ENCODE measurements at places on chromosomes 11 and 22.

DNA sequence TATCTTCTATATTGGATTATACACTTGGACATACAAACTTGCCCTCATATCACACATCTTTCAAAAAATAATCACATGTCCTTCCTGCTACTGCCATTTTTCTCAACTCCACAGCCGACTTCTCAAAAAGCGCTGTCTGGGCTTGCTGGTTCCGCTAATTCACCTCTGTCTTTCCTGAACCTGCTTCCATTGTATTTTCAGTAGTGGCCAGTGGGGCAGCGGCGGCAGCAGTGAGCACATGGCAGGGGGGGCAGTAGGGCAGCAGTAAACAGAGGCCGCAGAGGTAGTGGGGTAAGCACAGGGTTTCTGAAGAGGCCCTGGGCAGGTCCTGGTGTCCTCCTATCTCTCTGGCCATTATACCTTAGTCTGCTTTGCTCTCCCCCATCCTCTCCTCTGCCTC lies 126.3 kb downstream of the RRAS2 start:
- DNase-seq = no peak

DNA sequence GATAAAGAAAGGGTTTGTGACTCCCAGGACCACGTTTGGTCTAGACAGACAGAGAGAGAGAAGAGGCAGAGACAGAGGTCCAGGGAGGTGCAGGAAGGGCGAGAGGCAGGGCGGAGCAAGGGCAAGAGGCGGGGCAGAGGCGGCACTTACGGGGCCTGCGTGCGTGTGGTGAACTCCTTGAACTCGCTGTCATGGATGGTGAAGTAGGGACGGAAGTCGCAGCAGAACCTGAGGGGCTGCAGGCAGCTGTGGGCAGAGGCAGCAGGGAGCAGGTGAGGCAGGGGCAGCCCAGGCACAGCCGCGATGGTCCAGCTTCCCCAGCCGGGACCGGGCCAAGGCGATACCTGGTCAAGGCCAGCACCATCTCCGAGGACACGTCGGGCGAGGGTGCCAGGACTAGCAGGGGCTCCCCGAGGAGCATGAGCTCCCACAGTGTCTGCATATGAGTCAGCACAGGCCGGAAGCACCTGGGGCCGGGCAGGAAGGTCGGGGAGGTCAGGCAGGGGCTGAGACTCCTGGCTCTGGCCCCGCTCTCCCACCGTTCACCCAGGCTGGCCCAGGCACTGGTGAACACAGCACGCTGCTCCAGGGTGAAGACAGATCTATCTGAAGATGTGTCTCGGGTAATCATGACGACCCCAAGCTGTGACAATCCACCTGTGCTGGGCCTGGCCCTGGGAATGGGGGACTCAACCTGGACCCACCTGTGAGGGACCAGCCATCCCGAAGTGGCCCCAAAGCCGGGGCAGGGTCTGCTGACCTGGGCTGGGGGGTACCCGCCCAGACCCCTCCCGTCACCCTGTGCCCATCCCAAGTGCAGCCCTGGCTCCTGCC lies 7.2 kb upstream of the PLXNB2 start:
- no peak for DNase-seq

DNA sequence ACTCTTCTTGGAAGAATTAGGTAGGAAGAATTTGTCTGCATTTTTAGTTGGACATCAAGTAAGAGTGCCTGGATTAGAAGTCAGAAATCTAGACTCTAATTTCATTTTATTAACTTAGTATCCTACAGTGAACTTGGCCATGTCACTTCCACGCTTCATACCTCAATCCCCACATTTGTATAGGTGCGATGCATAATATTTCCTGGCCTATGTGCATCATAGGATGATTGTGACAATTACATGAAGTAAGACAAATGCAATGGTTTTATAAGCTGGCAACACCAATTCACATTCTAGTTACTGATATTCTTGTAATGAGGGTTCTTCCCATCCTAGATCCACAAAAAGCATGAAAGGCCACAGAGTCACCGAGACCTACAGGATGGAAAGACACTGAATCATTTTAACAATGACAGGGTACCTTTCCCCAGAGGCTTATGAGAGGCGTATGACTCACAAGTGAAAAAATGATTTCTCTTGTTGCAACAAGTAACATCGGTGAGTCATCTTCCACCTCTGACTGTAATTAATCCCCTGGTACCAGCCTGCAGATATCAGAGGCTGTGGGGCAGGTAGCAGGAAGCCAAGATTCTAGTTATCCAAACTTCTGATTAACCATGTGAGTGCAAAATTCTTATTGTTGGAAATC lies 56.0 kb upstream of the OR5AK2 start:
- DNase-seq = peak; percentile 79

DNA sequence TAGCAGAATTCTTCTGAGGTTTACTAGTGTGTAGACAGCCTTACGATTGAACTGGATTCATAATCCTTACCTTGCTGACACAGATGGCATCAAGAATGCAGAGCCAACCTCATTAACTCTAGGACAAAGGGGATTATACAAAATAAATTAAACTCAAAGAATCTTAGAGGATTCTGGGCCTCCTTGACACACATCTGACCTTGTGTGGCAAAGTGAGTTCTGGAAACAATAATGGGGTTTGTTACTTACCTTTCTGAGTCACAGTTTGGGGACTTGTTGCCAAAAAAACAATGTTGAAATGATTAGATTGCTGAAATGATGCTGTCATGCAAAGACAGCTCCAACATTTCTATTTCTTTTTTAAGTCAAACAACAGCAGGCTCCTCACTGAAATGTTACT lies 179.1 kb upstream of the ISX start:
- DNase-seq = peak; percentile 81

- DNase-seq = no peak
Observed at GRCh38 chr11:30285416-30286121, 37.3 kb upstream of the ARL14EP start.

GRCh38 chr11:117072517-117073461 lies 25.4 kb downstream of the SIK3 start:
- DNase-seq = peak; percentile 94

DNA sequence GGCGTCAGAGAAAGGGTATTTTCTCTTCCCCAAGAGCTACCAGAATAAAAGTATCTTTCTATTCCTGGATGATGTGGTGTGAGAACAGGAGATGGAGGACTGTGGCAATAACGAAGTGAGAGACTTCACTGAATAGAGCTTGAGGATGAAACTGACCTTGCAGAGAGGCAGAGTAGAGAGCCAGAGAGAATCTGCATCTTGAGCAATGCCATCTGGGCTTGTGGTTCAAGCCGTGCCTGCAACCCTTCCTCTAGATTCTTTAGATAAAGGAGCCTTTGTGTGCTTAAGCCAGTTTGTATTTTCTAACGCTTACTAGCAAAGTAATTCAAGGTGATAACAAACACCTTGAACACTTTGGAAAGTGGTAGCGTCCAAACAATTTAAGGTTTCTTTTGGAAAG lies 2.2 kb downstream of the ME3 start:
- DNase-seq = peak; percentile 38

GRCh38 chr22:40694411-40694810 lies 15.1 kb downstream of the MCHR1 start:
- DNase-seq = no peak

GRCh38 chr11:65500387-65501185 lies 1.7 kb downstream of the MALAT1 start:
- DNase-seq = peak; percentile 68

- DNase-seq = no peak
Observed at GRCh38 chr11:96338910-96339705, 3.9 kb downstream of the MAML2 start.

GRCh38 chr11:70644343-70645060 lies 246.2 kb downstream of the CTTN start:
- no peak for DNase-seq

GRCh38 chr22:17637490-17638181 lies 921 bp upstream of the BCL2L13 start:
- DNase-seq = no peak

- no peak for DNase-seq
Observed at GRCh38 chr11:36000616-36001190, 56.8 kb downstream of the LDLRAD3 start.

GRCh38 chr11:48020092-48020755 lies 39.9 kb downstream of the PTPRJ start:
- DNase-seq = no peak

- no peak for DNase-seq
Observed at GRCh38 chr11:128917144-128917724, 25.4 kb downstream of the TP53AIP1 start.

GRCh38 chr11:19868871-19869270 lies 156.2 kb downstream of the NAV2 start:
- no peak for DNase-seq

DNA sequence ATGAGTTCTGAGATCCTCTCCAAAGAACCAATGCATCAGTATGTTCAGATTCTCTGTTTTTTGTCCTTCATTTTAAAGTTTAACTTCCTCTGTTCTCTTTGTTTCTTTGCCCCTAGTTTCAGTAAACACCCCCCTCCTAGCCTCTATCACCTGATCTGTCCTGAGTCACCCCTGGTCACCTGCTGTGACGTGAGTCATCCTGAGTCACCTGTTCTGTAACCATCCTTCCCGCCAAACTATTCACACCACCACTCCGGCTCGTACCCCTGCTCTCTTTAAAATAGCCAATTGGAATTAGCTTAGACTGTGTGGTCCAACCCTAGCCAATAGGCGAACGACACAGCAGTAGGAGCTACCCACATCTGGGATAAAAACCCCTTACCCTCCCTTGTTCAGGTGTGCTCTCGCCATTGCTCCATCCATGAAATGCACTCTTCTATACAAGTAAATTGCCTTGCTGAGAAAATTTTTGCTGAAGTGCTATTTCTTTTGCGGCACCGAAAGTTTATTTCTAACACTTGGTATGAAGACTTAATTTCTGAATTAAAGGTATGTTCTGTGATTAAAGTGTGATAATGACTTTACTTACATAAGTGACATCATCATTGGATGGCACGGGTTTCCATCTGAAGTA lies 318.4 kb downstream of the AASDHPPT start:
- no peak for DNase-seq

- no peak for DNase-seq
Observed at GRCh38 chr11:13924801-13925327, 37.7 kb upstream of the SPON1 start.

DNA sequence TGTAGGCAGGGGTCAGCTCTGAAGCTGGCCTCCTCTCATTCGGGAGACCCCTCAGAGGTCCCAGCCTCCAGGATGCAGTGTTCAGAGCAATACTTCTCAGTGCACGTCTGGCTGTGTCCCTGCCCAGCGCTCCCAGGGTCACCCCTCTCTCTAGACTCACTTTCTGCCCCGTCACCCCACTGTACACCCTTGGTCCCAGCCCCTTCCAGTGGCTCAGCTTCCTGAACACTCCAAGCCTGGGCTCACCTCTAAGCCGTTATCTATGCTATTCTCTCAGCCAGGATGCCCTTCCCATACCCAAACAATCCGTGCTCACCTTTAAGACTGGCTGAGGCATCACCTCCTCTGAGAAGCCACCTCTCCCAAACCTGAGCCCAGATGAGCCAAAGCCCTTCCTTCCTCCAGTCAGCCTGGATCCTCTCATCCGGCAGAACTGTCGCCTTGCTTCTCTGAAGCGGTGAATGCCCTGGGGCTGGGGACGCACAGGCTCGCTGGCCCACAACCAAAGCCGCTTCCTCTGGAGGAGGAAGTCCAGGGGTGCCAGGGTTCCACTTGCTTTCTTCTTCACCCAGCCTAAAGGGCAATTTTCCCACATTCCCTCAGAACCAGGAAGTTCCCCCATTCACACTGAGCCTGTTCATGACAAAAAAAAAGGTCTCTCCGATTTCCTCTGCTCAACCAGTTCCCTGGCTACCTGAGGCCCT lies 13.7 kb upstream of the CDKN1C start:
- DNase-seq = no peak

GRCh38 chr11:60631944-60632343 lies 67.5 kb upstream of the MS4A8 start:
- no peak for DNase-seq

- no peak for DNase-seq
Observed at GRCh38 chr11:125262194-125262829, 97.8 kb downstream of the PKNOX2 start.

- DNase-seq = no peak
Observed at GRCh38 chr22:36828815-36829214, 12.0 kb upstream of the PVALB start.

- DNase-seq = peak; percentile 54
Observed at GRCh38 chr11:65571940-65572339, 398 bp upstream of the FAM89B start.

Measured in fibroblast of upper back skin (primary cell).